ENCODE measurements at places on chromosomes 7 and 10.
A peak's percentile ranks its signal among the peaks of the same experiment; 100 is the strongest.

DNA sequence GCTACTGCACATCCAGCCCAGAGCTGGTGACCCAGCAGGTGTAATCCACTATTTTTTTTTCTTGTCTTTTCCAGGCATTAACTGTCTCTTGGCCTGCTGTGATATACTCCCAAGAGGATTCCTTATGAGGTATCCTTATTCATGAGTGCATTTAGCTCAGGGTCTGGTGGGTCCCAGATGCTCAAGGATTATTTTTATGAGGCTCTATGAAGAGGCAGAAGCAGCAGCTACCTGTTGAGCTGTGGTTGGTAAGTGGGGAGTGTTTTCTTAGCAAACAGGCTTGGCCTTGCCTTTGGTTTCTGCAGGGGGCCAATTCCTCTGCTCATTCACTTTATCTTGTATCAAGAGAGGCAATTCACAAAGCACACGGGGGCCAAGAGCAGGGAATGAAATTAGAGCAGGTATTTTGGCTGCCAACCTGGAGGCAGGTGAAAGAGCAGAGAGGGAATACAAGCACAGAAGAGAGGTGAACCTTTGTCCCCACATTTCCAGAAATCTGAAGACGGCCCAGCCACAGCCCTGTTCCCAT, 221.6 kb downstream of the TMEM178B start:
- H3K36me3 ChIP-seq: no peaks in the 10 kb centered on the region
- no peaks in the 10 kb centered on the region for H3K4me1 ChIP-seq
- DNase-seq: no peak
- no peaks in the 10 kb centered on the region for H3K27me3 ChIP-seq
- H3K27ac ChIP-seq: no peak overlapping the region

GRCh38 chr7:1937252-1937605, 267.2 kb downstream of the ELFN1 start:
- H3K4me1 ChIP-seq: peaks cover 4% of the 10 kb centered on the region
- H3K4me3 ChIP-seq: no peak overlapping the region
- no peaks in the 10 kb centered on the region for H3K27me3 ChIP-seq
- no peak for DNase-seq
- H3K27ac ChIP-seq: no peak overlapping the region

DNA sequence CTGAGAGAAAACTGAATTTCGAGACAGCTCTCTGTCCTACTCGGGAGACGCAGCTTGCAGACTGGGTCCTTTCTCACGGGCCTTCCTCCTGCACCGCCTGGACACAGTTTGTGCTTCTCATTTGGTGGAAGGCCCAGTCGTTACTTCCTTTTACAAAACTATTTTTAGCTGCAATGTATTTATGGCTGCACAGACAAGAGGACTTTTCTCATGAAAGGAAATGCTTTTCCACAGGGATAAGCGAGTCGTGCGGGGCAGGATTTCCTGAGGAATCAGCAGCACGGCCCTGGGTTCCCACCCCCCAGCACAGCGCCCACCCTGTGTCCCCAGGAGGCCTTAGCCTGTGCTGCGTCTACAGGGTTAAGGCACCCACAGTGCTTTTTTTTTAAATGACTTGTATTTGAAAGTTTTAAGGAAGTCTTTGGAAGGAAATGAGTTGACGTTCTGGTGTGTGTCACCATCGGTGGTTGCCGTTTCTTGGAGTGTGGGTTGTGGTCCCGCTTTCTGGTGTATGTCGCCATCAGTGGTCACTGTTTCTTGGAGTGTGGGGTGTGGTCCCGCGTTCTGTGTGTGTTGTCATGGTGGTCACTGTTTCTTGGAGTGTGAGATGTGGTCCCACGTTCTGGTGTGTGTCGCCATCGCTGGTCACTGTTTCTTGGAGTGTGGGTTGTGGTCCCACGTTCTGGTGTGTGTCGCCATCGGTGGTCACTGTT, 50.9 kb downstream of the INPP5A start:
- peaks cover 70% of the 10 kb centered on the region for H3K4me1 ChIP-seq
- no peaks in the 10 kb centered on the region for H3K36me3 ChIP-seq
- H3K4me3 ChIP-seq: peak overlapping the region; percentile 22
- H3K27me3 ChIP-seq: no peaks in the 10 kb centered on the region

- no peak for DNase-seq
- peaks cover 6% of the 10 kb centered on the region for H3K4me1 ChIP-seq
- H3K27ac ChIP-seq: no peak overlapping the region
- no peaks in the 10 kb centered on the region for H3K27me3 ChIP-seq
- H3K36me3 ChIP-seq: no peaks in the 10 kb centered on the region
- no peak overlapping the region for H3K4me3 ChIP-seq
These were observed 438.8 kb upstream of the C7orf33 start for GRCh38 chr7:148151778-148152177.

- peaks cover 36% of the 10 kb centered on the region for H3K27me3 ChIP-seq
- no peaks in the 10 kb centered on the region for H3K36me3 ChIP-seq
- no peak overlapping the region for H3K4me3 ChIP-seq
These were observed 466.6 kb downstream of the XPNPEP1 start for GRCh38 chr10:109456566-109457301.

- H3K27me3 ChIP-seq: no peaks in the 10 kb centered on the region
- no peak overlapping the region for H3K4me3 ChIP-seq
- no peaks in the 10 kb centered on the region for H3K36me3 ChIP-seq
These were observed 6.8 kb upstream of the ANKRD22 start for GRCh38 chr10:88858491-88858890.
